ENCODE measurements at places on chromosomes 16 and 17.

- DNase-seq = no peak
Observed at GRCh38 chr16:79276501-79276900, 324.0 kb downstream of the MAF start.

DNA sequence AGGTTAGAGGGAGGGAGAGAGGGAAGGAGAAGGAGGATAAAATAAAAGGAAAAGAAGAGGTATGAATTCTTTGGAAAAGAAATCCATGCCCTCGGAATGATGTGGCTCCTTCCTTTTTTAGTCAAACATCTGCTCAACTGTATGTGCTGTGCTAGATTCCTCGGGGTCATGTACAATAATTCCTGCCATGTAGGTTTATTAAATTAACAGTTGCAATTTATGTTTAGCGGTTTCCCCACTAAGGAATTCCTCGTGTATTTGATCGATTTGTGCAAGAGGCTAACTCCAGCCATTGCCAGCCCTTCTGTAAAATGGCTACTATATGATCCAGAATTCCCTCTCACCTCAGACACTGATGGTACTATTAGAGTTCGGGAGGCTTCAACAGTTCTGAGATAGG, 83.0 kb upstream of the TBX2 start:
- DNase-seq = no peak

GRCh38 chr16:78390092-78390491, 290.6 kb downstream of the WWOX start:
- no peak for DNase-seq

DNA sequence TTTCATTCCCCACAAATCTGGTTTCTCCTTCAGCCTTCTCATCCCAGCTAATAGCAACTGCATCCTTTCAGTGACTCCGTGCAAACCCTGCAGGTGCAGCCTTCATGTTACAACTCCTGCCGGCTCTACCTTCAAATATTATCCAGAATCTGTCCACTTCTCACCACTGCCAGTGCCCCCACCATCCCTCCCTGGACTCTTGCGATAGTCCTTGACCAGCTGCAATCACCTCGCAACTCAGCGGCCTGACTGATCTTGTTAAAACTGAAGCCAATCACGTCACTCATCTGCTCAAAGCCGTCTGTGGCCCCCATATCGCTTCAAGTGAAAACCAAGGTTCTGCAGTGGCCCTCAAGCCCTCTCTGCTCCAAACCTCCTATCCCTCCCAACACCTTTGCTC, 42.8 kb upstream of the KIFC3 start:
- no peak for DNase-seq

DNA sequence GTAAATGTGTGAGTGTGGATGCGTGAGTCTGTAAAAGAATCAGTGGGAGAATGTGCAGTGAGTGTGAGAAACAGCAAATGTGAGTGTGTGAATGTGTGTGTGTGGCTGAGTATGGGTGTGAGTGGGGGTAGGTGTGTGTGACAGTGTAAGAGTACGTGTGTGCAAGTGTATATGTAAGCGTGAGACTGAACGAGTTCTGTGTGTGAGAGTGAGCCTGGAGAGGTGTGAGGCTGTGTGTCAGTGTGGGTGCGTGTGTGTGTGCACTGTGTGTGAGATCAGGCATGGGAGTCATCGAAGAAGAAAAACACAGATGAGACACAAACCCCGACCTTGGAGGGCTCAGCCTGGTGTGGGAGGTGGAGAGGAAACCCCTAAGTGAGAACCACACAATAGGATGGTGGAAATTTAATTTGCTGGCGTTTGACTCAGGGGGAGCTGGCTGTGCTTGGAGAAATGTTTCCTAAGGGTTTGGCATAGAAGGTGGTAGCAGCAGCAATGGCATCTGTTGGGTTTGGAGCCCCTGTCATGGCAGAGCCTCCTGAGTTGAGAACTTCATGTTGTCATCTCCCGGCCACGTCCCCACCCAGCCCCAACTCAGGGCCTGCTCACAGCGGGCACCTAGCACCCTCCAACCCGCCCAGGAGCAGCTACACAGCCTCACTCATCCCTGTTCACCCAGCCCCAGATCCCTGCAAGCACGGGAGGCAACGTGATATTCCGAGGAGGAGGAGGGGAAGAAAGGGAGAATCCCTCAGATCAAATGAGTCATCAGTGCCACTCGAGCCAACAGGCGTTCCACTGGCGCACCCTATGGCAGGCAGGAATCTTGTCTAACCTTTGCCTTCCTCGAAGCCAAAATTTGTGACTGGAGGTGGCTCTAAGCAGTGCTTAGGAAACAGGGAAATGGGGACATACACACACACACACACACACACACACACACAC, 14.3 kb upstream of the NUBP1 start:
- DNase-seq = no peak

DNA sequence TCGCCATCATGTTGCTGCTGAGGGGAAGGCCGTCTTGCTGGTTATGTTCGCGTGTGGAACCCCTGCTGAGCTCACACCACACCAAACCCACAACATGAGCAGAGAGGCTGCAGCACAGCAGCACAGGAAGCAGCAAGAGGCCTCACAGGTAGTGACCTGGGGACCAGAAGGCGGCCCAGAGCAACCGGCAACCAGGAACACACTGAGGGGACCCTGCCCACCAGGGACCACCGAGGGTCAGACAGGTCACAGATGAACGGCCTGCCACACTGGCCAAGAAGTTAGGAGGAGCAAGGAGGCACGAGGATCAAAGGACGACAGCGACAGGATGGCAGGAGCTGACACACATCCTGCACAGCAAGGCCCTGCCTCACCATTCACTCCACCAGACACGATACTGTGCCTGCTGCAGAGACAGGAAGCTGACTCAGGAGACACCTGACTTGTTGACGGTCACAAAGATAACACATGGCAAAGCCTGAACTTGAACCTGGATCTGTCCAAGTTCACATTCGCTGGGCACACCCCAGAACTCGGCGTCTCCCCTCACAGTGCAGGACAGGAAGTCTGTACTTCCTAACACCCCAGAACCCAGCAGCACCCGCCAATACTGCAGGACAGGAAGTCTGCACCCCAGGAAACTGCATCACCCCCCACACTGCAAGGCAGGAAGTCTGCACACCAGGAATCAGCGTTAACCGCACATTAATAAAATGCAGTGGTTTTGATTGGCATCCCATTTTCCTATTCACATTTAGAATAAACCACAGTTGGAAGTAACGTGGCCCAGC, 98.5 kb downstream of the ZNF778 start:
- peak; percentile 56 for DNase-seq

GRCh38 chr16:24170407-24170806, 85.7 kb upstream of the CACNG3 start:
- DNase-seq = no peak

- no peak for DNase-seq
Observed at GRCh38 chr16:28845293-28845692, 855 bp downstream of the TUFM start.

DNA sequence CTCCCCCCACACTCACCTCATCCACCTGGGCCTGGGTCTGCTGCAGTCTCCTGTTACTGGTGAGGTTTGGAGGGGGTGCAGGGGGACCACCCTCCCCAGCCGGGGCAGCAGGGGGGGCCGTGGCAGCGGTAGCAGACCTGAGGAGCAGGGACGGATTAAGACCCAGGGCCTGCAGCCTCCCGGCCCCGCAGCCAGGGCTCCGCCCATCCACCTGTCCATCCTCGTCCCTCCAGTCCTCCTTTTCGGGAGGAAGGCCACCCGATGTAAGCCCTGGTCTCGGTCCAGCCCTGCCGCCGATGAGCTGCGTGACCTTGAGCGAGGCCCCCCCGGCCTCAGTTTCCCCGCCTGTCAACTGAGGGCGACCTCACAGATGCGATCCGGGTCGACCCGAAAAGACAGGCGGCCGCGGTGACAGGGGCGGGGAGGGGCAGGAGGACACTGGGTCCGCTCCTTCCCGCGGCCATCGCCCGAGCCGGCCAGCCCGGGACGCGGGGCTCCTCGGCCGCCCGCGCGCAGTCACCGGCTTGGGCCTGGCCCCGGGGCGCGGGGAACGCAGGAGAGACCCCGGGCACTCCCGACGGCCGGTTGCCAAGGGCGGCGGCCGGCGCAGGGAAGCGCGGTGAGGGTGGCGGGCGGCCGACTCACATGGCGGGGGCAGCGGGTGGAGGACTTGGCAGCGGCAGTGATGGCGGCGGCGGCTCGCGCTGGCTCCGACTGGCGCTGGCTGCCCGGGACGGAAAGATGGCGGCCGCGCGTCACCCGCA, at the start of gene VAMP2:
Gene VAMP2, minus strand, starts transcription at position 716 of the 764 bp plus-strand sequence. Its CDS starts 69 bp downstream, at position 647.
- DNase-seq = peak; percentile 82

GRCh38 chr17:75077496-75078283, 10.1 kb upstream of the SLC16A5 start:
- peak; percentile 67 for DNase-seq

DNA sequence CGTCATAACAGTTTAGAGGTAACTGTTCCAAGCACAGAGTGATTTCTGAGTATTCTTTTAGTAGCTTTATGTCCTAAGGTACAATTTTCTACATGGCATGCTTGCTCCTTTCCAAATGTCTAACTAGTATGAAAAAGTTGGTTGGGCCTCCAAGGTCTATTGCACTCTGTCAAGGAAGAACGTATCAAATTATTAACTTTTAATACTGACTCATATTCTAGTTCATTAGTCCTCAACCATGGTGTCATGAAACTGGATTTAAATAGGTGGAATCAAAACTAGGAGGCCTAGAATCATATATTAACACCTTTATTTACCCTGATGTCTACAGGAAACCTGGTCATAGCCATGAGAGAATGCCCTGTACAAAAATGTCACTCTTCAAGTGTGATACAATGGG, 61.4 kb downstream of the STH start:
- DNase-seq = no peak

GRCh38 chr17:51638971-51639370, 378.6 kb downstream of the UTP18 start:
- DNase-seq = no peak

GRCh38 chr17:20313306-20313705, 154.0 kb downstream of the LGALS9B start:
- DNase-seq = no peak

GRCh38 chr16:86866986-86867722, 288.8 kb downstream of the FOXL1 start:
- no peak for DNase-seq

DNA sequence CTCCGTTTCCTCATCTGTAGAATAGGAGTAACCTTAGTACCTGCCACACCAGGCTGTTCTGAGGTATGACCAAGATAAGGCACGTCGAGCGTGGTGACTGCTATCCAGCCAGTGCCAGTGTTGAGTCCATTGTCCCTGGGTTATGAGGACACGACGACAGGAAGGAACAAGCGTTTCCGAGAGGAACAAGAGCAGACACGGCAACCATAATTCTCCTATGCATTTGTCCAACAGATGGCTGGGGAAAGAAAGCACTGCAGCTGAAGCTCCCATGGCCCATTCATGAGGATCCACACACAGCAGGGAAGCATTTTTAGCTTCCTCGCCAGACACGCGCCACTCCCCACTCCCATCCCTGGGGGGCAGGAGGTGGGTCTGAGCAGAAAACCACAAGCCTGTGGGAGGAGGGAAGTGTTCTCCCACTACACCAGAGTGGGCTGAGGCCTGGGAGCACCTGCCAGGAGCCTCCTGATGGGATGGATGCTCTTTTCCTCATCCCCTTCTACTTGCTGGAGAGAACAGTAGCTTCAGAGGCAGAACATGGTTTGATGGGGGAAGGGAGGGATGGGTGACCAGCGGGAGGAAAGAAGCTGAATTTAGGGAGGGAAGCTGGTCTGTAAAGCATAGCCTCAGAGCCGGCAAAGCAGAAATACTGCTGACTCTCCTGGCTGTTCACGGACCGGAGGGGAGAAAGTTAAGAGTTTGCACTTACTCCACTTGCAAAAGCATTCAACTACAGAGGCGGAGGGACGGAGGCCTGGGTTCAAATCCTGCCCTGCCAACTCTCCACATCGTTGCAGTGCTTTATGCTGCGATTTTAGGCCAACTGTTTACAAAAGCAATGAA, 2.7 kb downstream of the COTL1 start:
- no peak for DNase-seq

GRCh38 chr17:31444026-31444425, 52.6 kb downstream of the RAB11FIP4 start:
- DNase-seq = no peak

DNA sequence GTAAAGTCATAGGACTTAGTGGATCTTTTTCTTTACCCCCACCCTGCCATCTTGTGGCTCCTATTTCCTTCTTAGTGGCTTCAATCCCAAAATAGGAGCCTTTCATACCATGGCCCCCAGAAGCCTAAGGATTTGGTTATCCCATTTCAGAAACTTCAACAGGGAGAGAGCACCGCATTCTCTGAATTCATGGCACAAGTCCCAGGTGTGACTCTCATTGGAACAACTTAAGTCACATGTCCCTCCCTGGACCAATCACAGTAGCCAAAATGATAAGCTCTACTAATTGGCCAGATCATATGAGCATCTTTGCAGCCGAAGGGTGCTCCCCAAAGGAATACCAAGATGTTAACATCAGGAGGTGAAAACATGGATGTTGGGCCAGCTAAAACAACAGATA, 43.2 kb downstream of the AXIN2 start:
- DNase-seq = no peak

DNA sequence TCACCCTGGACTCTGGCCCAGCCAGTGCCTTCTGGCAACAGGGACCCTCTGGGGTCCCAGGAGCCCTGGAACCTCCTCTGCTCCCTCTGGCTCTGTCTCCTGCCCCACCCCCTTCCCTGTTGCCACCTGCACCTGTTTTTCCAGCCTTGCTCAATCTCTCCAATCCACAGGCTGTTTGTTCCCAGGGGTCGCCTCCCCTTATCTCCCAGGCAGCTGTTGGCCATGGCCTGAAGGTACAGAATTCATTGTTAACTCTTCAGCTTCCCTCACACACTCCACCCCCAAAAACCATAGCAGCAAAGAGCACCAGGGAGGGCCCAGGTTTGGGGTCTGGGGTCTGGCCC, 39.3 kb upstream of the TOB1 start:
- DNase-seq = no peak

- no peak for DNase-seq
Observed at GRCh38 chr16:12904329-12904671, 2.9 kb downstream of the SHISA9 start.

- DNase-seq = no peak
Observed at GRCh38 chr16:89945654-89946053, 2.9 kb upstream of the DEF8 start.

DNA sequence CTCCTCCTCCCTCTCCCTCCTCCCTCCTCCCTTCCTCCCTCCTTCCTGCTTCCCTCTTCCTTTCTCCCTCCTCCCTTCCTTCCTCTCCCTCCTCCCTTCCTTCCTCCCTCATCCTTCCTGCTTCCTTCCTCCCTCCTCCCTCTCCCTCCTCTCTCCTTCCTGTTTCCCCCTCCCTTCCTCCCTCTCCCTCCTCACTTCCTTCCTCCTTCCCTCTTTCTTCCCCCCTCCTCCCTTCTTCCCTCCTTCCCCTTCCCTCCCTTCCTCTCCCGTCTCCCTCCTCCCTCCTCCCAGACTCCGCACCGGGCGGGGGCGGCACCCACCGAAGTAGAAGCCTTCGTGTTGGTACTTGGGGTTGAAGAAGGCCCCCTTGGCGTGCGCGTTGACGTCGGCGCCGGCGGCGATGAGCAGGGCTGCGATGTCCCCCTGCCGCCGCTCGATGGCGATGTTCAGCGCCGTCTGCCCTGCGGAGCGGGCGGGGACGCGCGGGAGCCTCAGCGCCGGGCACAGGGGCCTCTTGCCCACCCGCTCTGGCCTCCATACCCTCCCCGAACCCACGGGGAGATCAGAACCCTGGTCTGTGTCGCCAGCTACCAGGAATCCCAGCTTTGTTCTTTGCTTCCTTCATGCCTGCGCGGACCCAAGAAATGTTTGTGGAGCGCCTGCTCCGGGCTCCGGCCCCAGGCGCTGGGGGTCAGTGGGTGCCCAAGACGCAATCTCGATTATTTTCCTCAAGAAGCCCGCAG, 22.2 kb downstream of the TRPV3 start:
- peak; percentile 45 for DNase-seq

- no peak for DNase-seq
Observed at GRCh38 chr16:66229651-66230050, 136.8 kb upstream of the CDH5 start.

GRCh38 chr16:83198977-83199376, 572.2 kb downstream of the CDH13 start:
- no peak for DNase-seq

All from mucosa of gallbladder (tissue), 1 donor.